ENCODE measurements at places on chromosomes 4 and X. TPM values are rescaled to one million over a fixed set of nuclear protein-coding genes. Genes with fewer than 3 reads are reported as not detected.

The ARSJ gene
- 23.9 TPM for total RNA-seq

The FAM241A gene
- 0.88 TPM for total RNA-seq

The OPRPN gene
- total RNA-seq = not detected

The CACNA1F gene
- not detected for total RNA-seq

The PNMA6F gene
- total RNA-seq = not detected

The FGFBP2 gene
- not detected for total RNA-seq

The NAP1L3 gene
- total RNA-seq = 0.22 TPM

The XAGE1A gene
- total RNA-seq = not detected

The XAGE2 gene
- not detected for total RNA-seq

The CXCL6 gene
- total RNA-seq = 46.2 TPM

The DDX53 gene
- total RNA-seq = not detected

The NPY2R gene
- total RNA-seq = not detected

The NPNT gene
- not detected for total RNA-seq

The GAGE13 gene
- not detected for total RNA-seq

The FUNDC2 gene
- total RNA-seq = 30.4 TPM

The DCAF12L1 gene
- not detected for total RNA-seq

The GAGE2A gene
- not detected for total RNA-seq

The TSPAN5 gene
- 54.5 TPM for total RNA-seq

The SPACA5 gene
- total RNA-seq = not detected

The RAB40AL gene
- total RNA-seq = 0.66 TPM

The FAT4 gene
- 16.6 TPM for total RNA-seq

The CYLC1 gene
- total RNA-seq = not detected

The UPF3B gene
- 1.0 TPM for total RNA-seq

The POU3F4 gene
- not detected for total RNA-seq

The DMRTC1 gene
- not detected for total RNA-seq

The MAGEE1 gene
- 0.29 TPM for total RNA-seq

The MAOB gene
- total RNA-seq = under 0.01 TPM

The TMEM144 gene
- 4.3 TPM for total RNA-seq

The WDR17 gene
- total RNA-seq = 0.66 TPM

The BEND4 gene
- total RNA-seq = not detected

The DRD5 gene
- not detected for total RNA-seq

The SSX2 gene
- total RNA-seq = not detected

The CD38 gene
- not detected for total RNA-seq

The GASK1B gene
- 53.6 TPM for total RNA-seq

The PAGE2B gene
- total RNA-seq = not detected

The AFF2 gene
- total RNA-seq = 0.72 TPM

The GLOD5 gene
- total RNA-seq = not detected

The CFI gene
- 0.57 TPM for total RNA-seq

The C4orf36 gene
- 0.86 TPM for total RNA-seq

The GPC3 gene
- not detected for total RNA-seq

The SHROOM4 gene
- 0.44 TPM for total RNA-seq

The ADH6 gene
- total RNA-seq = not detected

The ZMYM3 gene
- total RNA-seq = 22.8 TPM

The PDCL2 gene
- not detected for total RNA-seq

The NPY1R gene
- 0.43 TPM for total RNA-seq

The PRR27 gene
- total RNA-seq = not detected

The IL1RAPL2 gene
- not detected for total RNA-seq

The DUX4 gene
- total RNA-seq = not detected

The POU4F2 gene
- total RNA-seq = not detected

The PNMA6A gene
- 0.29 TPM for total RNA-seq

All from placental pericyte (primary cell).